ENCODE measurements at places on chromosomes 4 and X.

GRCh38 chrX:17023661-17024060 is 77.2 kb downstream of the REPS2 start:
- no peak for DNase-seq

DNA sequence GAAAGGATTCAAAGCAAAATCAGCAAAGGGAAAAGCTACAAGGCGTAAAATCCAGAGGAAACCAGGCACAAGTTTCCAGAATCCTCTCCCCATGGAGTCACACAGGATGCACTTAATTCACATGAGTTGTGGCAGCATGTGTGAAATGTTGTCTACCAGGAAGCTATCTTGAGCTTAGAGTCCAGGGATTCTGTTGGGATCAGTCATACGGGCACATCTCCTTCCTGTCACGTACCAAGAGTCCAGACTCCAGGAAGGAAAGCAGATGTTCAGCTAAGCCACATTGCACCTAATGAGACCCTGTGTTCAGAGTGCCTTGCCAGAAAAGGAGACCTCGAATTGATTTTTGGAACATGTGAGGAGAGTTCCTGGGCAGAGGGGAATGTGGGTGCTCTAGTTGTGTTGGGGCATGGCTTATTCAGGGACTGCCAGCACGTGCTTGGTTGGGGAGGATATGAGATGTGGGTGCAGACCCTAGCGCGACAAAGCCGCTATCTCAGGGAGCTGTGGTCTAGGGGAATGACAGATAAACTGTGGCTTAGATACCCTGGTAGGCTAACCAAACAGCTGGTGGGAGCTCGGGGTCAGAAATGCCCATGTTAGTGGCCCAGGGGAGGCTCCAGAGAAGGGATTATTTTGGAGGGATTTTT is 70.0 kb downstream of the EVC start:
- no peak for DNase-seq

DNA sequence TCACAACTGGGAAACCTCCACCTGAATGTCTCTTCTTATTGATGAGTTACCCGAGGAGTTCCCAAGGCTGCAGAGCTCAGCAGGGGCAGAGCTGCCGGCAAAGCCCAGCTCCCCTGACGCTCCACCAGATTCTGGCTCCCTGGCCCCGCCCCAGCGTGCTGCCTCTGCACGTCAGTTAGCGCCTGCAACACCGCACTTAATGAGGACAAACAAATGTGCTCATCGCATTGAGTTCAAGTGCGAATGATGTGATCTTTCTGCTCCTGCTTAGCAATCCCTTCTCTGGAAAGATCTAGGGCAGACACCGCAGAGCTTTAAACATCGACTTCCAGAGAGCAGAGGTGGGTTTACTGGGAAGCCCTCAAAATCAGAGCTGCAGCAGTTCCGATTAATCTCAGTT is 55.5 kb upstream of the FBXW7 start:
- no peak for DNase-seq

- DNase-seq: no peak
These were observed 73.2 kb downstream of the SH3KBP1 start for GRCh38 chrX:19814240-19814639.

GRCh38 chrX:154313147-154313546 is 17.6 kb downstream of the TKTL1 start:
- DNase-seq: no peak

GRCh38 chrX:107825698-107826237 is at the start of gene MID2:
Gene MID2, plus strand, starts transcription at chrX:107825866. Its CDS starts 561 bp downstream, at chrX:107826427.
- no peak for DNase-seq

All from HS-27A (cell line).